Heart left ventricle (tissue), 16 donors: ENCODE measurements at places on chromosomes 6 and 20. TPM values are rescaled to one million over a fixed set of nuclear protein-coding genes. Genes with fewer than 3 reads are reported as not detected.

CCN6 gene
- total RNA-seq: not detected

TAF11 gene
- total RNA-seq: 14.6 TPM

HTR1E gene
- not detected for total RNA-seq

C6orf141 gene
- not detected for total RNA-seq

CST9L gene
- total RNA-seq: not detected

DAAM2 gene
- 18.2 TPM for total RNA-seq

GRM1 gene
- total RNA-seq: 4.1 TPM

DNA sequence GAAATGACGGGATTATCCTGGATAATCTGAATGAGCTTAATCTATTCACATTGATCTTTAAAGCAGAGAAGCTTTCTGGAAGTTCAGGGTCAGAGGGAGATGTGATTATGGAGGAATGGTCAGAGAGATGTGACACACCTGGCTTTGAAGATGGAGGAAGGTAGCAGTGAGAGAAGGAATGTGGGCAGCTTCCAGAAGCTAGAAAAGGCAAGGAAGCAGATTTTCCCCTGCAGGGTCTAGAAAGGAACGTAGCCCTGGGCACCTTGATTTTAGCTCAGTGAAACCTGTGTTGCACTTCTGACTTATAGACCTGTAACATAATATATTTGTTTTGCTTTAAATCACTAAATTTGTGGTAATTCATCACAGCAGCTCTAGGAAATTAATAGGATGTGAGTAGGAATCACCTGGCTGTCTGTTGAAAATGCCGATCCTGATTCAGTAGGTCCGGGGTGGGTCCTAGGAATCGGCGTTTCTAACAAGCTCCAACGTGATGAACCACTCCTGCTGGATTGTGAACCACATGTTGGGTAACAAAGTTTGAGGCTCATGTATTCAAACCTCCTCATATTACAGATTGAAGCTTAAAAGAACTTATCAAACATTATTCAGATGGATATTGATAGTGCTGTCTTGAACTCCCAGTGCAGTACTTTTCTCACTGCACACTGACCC is 157.0 kb downstream of the GJA1 start:
- no peaks in the 10 kb centered on the region for H3K4me1 ChIP-seq
- H3K4me3 ChIP-seq: no peak overlapping the region
- no peaks in the 10 kb centered on the region for H3K36me3 ChIP-seq
- H3K27ac ChIP-seq: no peak overlapping the region
- H3K27me3 ChIP-seq: no peaks in the 10 kb centered on the region

- peak overlapping the region; percentile 56 for H3K27ac ChIP-seq
- DNase-seq: no peak
- H3K4me3 ChIP-seq: no peak overlapping the region
- no peaks in the 10 kb centered on the region for H3K36me3 ChIP-seq
- H3K4me1 ChIP-seq: peaks cover 15% of the 10 kb centered on the region
These were observed 229.7 kb downstream of the PRL start for GRCh38 chr6:22067122-22067521.

- no peaks in the 10 kb centered on the region for H3K4me1 ChIP-seq
- H3K27ac ChIP-seq: no peak overlapping the region
- H3K27me3 ChIP-seq: no peaks in the 10 kb centered on the region
- H3K36me3 ChIP-seq: no peaks in the 10 kb centered on the region
These were observed 208.7 kb upstream of the PRND start for GRCh38 chr20:4512891-4513550.

DNA sequence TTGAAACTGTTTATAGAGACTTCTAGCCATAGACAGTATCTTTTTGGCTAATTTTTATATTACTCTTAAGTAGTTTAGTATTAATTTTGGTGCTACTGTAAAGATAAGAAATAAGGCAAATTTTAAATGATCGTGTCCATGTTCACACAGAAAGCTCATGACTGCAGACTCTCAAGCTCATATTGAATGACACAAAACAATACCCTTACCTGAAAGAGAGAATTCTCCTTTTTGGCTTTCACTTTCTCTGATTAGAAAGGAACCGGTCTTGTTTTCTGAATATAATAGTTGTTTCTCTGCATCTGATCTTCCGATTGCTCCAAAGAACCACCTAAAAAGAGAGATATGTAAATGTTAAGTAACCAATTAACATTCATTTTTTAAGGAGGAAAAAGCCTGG is 57.0 kb downstream of the FRK start:
- H3K27me3 ChIP-seq: no peaks in the 10 kb centered on the region
- H3K36me3 ChIP-seq: peaks cover 7% of the 10 kb centered on the region
- no peak overlapping the region for H3K4me3 ChIP-seq
- H3K27ac ChIP-seq: no peak overlapping the region
- peaks cover 13% of the 10 kb centered on the region for H3K4me1 ChIP-seq
- no peak for DNase-seq

DNA sequence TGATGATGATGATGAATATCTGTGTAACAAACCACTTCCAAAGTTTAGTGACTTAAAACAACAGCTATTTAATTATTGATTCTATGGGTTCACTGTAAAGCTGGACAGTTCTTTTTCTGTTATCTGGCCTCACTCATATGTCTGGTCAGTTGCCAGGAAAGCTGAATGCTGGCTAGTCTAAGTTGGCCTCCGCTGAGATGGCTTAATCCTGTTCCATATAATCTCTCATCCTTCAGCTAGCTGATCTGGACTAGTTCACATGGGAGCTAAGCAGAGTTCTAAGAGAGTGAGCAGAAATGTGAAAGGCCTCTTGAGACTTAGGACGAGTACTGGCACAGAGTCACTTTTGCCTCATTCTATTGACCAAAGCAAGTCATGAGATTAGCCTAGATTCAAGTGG is 334.7 kb upstream of the FLRT3 start:
- no peaks in the 10 kb centered on the region for H3K27me3 ChIP-seq
- H3K36me3 ChIP-seq: no peaks in the 10 kb centered on the region
- no peaks in the 10 kb centered on the region for H3K4me1 ChIP-seq
- no peak overlapping the region for H3K4me3 ChIP-seq
- DNase-seq: no peak

GRCh38 chr20:25447671-25448070 is 40.2 kb downstream of the GINS1 start:
- no peak overlapping the region for H3K27ac ChIP-seq
- peaks cover 6% of the 10 kb centered on the region for H3K36me3 ChIP-seq
- no peak for DNase-seq
- H3K4me3 ChIP-seq: no peak overlapping the region
- H3K27me3 ChIP-seq: no peaks in the 10 kb centered on the region

GRCh38 chr6:140544431-140544830 is 1170.0 kb upstream of the CITED2 start:
- no peaks in the 10 kb centered on the region for H3K36me3 ChIP-seq
- no peak overlapping the region for H3K4me3 ChIP-seq
- H3K27ac ChIP-seq: no peak overlapping the region
- no peak for DNase-seq
- H3K4me1 ChIP-seq: no peaks in the 10 kb centered on the region
- H3K27me3 ChIP-seq: no peaks in the 10 kb centered on the region

DNA sequence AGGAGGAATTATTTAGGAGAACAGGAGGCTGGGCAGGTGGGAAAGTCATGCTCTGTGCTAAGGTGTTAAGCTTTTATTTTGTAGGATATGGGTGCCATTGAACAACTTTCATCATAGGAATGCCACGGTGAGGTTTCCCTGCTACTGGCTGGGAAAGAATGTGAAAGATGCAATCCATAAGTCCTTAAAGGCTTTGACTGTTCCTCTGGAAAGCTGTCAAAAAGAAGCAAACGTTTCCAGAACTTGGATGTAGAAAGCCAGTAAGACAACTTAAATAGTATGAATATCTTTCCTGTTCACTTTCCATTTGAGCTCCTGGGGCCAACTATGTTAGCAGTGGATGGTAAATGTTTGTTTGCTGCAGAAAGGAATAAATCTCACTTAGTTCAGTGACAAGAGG is 574.4 kb downstream of the RNF144B start:
- DNase-seq: no peak
- no peaks in the 10 kb centered on the region for H3K27me3 ChIP-seq
- H3K36me3 ChIP-seq: no peaks in the 10 kb centered on the region

DNA sequence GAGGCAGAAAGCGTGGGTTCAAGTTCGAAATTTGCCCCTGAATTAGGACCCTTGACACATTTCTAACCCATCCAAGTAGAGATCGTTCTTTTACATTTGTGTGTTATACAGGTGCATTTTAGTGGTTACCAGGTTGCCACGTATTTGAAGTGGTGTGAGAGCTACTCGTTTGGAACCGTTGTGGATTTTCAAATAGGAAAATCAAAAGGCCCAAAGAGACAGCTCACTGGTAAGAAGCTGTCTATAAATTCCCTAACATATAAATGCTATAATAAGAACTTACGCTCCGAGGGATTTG is 1.6 kb upstream of the REV3L start:
- DNase-seq: no peak
- H3K27ac ChIP-seq: peak overlapping the region; percentile 99
- H3K36me3 ChIP-seq: no peaks in the 10 kb centered on the region
- H3K27me3 ChIP-seq: no peaks in the 10 kb centered on the region
